ENCODE measurements at places on chromosomes 5 and 9.
A peak's percentile ranks its signal among the peaks of the same experiment; 100 is the strongest.

DNA sequence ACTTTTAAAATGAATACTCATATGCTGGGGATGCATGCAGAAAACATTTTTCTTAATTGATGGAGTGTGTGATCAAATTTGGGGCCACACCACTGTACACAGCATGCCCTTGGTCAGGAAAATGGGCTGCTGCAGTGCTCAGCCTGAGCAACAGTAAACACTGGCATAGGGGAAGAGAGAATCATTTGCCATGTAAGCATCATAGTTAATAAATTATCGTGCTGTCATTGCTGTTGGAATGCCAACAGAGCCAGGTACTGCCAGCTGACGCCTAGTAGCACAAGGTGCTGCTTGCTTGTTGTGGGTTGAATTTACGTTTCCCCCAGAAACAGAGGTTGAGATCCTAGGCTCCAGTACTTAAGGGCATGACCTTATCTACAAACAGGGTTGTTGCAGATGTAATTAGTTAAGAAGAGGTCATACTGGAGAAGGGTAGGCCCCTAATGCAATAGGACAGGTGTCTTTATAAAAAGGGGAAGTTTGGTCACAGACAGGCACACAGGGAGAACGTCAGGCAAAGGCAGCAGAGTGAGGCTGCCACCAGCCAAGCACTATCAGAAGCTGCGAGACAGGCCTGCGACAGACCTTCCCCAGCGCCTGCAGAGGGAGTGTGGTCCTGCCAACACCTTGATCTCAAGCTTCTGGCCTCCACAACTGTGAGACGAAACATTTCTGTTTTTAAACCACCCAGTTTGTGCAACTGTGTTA lies 25.3 kb downstream of the DAP start:
- DNase-seq = no peak

DNA sequence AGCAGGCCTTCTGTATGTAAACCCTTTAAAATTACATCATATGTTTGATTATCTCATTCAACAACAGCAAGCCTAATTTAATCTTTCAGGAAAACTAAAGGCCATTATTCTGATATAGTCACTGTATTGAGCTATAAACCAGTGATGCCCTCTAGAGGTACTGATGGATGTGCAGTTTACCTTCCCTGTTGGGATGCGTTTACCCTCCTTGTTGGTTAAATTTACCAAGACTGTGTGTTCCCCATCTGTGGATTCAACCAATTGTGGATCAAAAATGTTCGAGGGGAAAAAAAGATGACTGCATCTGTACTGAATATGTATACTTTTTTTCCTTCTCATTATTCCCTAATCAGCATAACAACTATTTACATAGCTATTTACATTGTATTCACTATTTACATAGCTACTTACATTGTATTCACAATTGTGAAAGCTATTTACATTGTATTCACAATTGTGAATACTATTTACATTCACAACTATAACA lies 3.7 kb upstream of the BAAT start:
- no peak for DNase-seq

DNA sequence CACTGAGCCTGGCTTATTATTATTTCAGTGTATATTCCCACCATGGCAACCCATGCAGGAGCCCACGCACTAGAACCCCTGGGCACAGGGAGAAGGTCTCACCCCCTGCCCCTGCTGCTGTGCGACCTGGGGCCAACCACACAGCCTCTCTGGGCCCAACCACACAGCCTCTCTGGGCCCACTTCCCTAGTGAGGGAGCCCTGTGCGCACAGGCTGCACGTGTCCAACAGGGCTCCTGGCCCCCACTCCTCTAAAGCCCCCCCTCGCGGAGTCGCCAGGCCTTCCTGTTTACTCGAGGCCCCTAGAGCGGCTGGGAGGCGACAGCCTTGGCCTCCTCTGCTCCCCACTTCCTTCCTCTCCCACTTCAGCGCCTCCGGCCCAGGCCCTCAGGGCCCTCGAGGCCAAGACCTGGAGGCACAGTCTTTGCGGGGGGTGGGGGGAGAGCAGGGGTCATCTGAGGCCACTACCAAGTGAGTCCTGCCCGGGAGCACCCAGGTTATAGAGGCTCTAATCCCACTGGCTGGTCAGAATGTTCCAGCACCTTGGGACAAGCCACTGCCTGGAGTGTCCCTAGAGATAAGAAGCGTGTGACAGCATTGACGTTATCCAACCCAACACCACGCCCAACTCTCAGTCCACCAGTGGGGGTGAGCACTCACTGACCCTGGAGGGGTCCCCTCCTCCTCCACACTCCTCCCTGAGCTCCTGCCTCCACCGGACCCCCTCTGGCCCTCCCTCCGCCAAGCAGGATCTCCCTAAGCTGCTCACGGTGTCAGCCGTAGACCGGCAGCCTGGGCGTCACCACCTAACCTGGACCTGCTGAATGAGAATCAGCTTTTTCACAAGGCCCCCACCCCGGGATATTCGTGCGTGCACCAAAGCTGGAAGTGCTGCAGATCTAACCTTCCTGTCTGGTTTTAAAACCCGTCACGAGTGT lies 7.9 kb upstream of the ENG start:
- no peak for DNase-seq

GRCh38 chr5:98128271-98128670 lies 645.2 kb upstream of the RGMB start:
- peak; percentile 94 for DNase-seq

DNA sequence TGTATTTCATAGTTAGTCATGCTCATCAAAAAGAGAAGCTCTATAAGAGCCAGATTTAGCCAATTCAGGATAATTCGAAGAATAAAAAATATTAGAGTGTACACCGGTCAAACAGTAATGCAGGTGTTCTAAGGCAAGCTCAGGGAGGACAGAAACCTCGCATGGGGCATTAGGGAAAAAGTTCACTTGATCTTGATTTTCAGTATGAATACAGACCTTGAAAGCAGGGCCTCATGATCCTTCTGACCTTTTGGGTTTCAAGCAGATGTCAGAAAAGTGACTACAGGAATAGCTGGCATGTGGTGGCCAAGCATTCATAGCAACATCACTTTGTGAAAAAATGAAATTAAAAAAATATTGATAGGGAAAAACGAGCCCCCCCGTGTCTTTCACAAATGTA lies 394.9 kb downstream of the KIF4B start:
- DNase-seq = no peak

GRCh38 chr9:22206833-22207232 lies 197.7 kb upstream of the CDKN2B start:
- no peak for DNase-seq

GRCh38 chr5:133122711-133123110 lies 70.9 kb downstream of the HSPA4 start:
- DNase-seq = no peak

GRCh38 chr5:147321569-147321968 lies 86.7 kb downstream of the STK32A start:
- peak; percentile 47 for DNase-seq

- no peak for DNase-seq
These were observed 49.9 kb downstream of the IRX2 start for GRCh38 chr5:2701592-2701991.

Measured in NCI-H524 treated with DMSO at 0.1 percent for 48 hours (cell line).